ENCODE measurements at places on chromosomes 5 and 9.
A peak's percentile ranks its signal among the peaks of the same experiment; 100 is the strongest.

GRCh38 chr5:32298059-32298415 lies 14.7 kb downstream of the MTMR12 start:
- DNase-seq = no peak

GRCh38 chr9:91193087-91193657 lies 168.5 kb downstream of the AUH start:
- DNase-seq = no peak

GRCh38 chr9:111099199-111100008 lies 61.1 kb upstream of the LPAR1 start:
- DNase-seq = no peak

- DNase-seq = no peak
These were observed 7.5 kb upstream of the OTULINL start for GRCh38 chr5:14574096-14574495.

DNA sequence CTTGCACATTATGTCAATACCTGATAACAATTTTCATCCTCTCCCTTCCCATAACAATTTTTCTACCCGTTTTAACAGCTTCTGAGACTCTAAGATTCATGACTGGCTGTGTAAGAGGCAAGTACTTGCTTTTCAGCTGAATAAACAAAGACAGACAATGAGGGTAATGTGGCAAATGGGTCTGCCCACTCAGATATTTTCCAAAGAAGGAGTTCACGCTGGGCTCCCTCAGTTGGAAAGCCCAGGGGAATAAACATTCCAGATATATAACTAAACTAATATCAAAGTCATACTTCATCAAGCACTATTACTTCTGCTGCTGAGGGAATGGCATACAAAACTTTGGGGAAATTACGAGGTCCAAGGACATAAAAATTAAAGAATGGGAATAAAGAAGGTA lies 24.4 kb downstream of the MEGF9 start:
- DNase-seq = peak; percentile 72

GRCh38 chr5:170278611-170279458 lies 18.7 kb downstream of the LCP2 start:
- no peak for DNase-seq

GRCh38 chr5:133120156-133120750 lies 68.4 kb downstream of the HSPA4 start:
- no peak for DNase-seq

GRCh38 chr5:67416133-67416937 lies 219.7 kb upstream of the CD180 start:
- DNase-seq = no peak

All from COR-L47 (cell line).